Activated T-helper 2 cell treated with anti-CD3 and anti-CD28 coated beads, Interferon-gamma antibody, Interleukin-2, Interleukin-4, amounts not matched to agents 10 μg/mL and 5 μg/mL and 100 μg/mL, durations not matched to agents 14 hours and 24 hours and 36 hours (primary cell): ENCODE measurements at places on chromosomes 5 and 9. TPM values are rescaled to one million over a fixed set of nuclear protein-coding genes. Genes with fewer than 3 reads are reported as not detected.

The PCDHA6 gene
- not detected in 2 replicates for total RNA-seq

The TRIM36 gene
- total RNA-seq, result not detected in 2 replicates

The SLC6A18 gene
- not detected in 2 replicates for total RNA-seq

The CYFIP2 gene
- 171 and 182 TPM in 2 replicates for total RNA-seq

- DNase-seq, result no peak
Observed at GRCh38 chr9:2717385-2717784, at the start of gene KCNV2. KCNV2 (plus strand) TSS chr9:2717510; CDS start chr9:2717740, 230 bp downstream.

GRCh38 chr5:103851091-103851490 is 288.5 kb upstream of the NUDT12 start:
- no peak for DNase-seq

DNA sequence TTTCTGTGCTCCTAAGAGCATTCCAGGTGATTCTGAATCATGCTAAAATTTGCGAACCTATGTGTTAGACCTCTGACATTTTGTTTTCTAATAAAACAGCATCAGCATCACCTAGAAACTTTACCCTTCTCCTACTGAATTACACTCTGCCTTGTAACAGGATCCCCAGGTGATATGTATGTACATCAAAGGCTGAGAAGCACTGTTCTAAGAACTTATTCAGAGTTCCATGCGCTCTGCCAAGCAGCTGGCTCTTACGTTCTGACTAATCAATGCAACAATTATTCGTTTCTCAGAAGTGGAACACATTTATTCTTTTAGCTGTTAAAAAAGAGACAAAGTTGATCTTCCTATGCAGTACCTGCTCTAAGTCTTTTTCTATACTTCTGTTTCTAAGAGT is 228.6 kb downstream of the SLF1 start:
- no peak for DNase-seq

- no peak for DNase-seq
Observed at GRCh38 chr9:133269537-133270362, 5.3 kb downstream of the ABO start.

- DNase-seq, result no peak
Observed at GRCh38 chr5:167712986-167713585, 578.4 kb upstream of the WWC1 start.

DNA sequence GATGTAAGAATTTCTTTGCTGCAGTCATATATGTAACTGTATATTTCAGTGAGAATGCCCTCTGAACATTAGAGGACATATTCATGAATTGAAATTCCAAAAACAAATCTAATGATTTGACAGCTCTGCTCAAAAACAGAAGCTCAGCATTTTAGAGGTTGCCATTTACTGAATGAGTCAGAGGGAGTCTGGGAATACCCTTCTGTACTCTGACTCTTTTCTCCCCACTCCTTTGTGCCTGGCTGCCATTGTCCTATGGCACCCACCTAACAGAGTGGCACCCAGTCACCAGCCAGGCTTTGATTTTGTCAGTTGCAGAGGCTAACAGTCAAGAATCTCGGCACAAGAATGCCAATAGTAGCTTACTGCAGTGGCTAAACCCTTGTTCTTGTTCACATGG is 133.6 kb downstream of the ATG10 start:
- no peak for DNase-seq

GRCh38 chr9:128409978-128410377 is 10.7 kb upstream of the CERCAM start:
- no peak for DNase-seq

DNA sequence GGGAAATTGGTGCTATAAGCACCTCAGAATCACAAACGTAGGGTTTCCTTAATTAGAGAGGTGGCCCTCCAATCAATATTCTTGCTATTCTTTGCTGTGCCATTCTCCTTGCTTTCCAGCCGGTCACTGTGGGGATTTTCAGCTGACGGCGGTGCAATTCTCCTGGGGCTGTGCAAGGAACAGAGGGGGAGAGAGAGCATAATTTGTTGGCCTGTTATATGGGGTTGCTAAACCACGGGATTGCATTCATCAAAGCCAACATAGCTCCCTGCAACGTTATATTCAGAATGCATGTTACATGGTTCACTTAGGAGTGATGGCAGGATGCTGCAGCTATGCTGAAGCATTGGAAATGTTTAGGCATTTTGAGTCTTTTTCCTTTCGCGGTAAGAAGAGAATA is 441.3 kb upstream of the CLINT1 start:
- DNase-seq, result no peak

DNA sequence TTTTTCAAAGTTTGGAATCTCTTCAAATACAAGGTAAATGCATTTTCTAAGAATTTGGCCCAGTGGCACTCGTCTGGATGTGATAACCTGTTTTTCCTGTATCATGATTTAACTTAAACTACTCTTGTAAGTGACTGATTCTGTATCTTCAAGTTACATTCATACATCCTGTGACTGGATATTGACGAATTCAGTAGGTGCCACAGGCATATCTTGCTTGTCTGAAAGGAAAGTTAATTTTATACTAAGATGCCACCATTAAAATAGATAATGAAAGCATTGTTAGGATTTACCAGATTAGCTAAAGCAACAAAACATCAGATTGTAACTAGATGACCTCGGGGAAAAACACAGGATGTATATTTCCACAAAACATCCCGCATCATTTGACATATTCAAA is 175.3 kb upstream of the ZNF608 start:
- DNase-seq, result no peak
